ENCODE measurements at places on chromosomes 12 and 14. TPM values are rescaled to one million over a fixed set of nuclear protein-coding genes. Genes with fewer than 3 reads are reported as not detected.

Gene TMEM63C
- total RNA-seq: 3.7 TPM

DNA sequence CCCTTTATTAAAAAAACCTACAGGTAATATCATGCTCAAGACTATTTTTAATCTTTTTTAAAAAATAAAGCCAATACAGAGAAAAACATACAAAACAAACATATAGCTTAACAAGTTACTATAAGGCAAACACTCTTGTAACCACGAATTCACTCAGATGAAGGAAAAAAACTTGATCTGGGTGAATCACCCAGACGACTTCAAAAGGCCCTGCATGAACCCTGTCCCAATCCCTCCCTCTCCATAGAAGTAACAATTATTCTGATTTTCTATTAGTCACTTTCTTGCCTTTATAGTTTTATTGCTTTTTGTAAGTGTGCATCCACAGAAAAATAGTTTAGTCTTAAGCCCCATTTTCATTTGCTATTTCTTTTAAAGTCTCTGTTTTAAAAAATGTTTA lies 72.6 kb downstream of the LRP6 start:
- DNase-seq: no peak

- no peak for DNase-seq
Observed at GRCh38 chr14:51424041-51424440, 184.0 kb downstream of the TMX1 start.

- no peak for DNase-seq
Observed at GRCh38 chr14:73760598-73761586, 46.7 kb upstream of the PNMA1 start.

Gene ATP5F1B
- total RNA-seq: 3,439 TPM

GRCh38 chr12:63958876-63959580 lies 114.5 kb downstream of the SRGAP1 start:
- DNase-seq: no peak

- DNase-seq: no peak
Observed at GRCh38 chr14:65301862-65302539, 110.5 kb upstream of the FUT8 start.

Gene C12orf56
- not detected for total RNA-seq

Gene ACSS3
- 26.5 TPM for total RNA-seq

DNA sequence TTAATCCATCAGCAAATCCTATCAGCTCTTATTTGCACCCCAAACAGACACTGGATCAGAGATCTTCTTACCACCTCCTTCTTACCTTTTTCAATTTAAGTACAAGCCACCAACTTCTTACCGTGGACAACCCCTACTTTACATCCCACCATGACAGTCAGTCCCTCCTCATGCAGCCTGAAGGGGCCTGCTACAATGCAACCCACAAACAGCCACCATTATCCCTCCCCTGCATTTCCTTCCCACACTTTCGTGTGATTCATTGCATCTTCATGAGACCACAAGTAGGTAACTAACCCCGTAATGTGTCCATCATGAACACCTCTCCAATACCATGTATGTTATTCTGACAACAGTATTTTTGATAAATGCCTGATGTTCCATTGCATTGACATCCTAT lies 108.6 kb downstream of the BCL11B start:
- DNase-seq: no peak

Gene GMFB
- total RNA-seq: 26.0 TPM

Gene MYF6
- 0.47 TPM for total RNA-seq

DNA sequence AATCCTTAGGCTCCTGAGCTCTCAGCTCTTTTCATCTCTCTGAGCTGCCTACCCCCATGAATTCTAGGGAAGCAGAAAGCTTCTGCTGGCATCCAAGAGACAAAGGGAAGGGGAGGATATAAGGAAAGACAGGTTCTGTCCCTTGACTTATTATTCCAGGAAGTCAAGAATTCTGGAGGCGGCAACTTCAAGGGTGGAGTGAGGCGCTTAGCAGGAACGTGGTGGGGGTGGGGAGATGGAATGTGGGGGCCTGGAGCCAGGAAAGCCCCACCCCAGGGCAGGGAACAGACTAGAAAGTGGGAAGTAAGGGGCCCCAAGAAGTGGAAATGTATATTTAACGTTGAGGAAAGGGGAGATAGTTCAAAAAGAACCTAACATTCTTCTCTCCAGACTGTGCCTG lies 1.4 kb downstream of the CALCOCO1 start:
- no peak for DNase-seq

Gene SLC10A1
- total RNA-seq: not detected

All from heart left ventricle (tissue), 16 donors.